ENCODE measurements at places on chromosomes 5 and 9.

DNA sequence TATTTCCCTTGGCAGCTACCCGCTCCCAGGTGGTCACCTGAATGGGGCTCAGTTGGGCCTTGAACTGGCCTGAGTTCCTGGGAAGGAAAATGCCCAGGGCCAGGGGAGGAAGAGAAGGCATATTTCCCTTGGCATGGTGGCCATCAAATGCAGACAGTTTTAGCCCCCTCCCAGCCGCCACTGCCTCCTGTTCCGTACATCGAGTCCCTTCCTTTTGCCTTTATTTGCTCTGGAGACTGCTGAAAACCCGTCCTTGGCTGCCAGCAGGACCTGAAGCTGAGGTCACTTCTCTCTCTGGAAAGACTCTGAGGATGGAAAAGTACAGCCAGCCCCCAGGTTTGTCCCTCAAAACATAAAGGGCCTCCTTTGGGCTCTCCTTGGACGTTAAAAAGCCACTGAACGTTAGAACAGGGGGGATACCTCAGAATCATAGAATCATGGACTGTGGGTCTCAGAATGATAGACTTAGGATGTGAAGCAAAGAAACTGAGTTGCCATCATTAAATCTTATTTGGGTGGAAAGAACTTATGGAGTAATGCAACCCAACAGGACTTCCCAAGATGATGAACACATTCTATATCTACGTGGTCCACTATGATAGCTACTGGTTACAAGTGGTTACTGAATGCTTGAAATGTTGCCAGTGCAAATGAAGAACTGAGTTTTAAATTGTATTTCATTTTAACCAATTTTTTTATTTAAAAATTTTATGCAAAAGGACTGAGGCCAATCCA, 7.1 kb downstream of the SPARC start:
- no peak for DNase-seq

GRCh38 chr5:173840111-173840983, 47.8 kb upstream of the CPEB4 start:
- DNase-seq, result no peak

GRCh38 chr5:88818296-88818695, 64.7 kb downstream of the MEF2C start:
- DNase-seq, result no peak

DNA sequence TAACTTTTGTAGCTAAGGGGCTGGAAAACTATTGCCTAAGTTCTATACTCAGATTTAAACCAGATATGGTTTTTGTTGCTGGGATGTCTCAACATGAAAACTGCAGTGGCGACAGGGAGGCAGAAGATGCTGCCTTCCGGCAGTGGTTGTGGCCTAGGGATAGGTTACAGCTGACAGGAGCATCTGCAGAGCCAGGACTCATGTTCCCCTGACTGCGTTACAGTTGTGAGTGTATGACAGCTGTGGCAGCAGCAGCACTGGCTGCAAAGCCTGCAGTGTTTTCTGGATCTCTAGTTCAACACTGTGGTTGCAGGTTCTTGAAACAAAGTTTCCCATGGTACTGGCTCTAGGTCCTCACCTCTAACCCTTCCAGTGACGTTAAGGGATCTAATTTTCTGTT, 498.8 kb upstream of the CDH18 start:
- DNase-seq, result no peak

DNA sequence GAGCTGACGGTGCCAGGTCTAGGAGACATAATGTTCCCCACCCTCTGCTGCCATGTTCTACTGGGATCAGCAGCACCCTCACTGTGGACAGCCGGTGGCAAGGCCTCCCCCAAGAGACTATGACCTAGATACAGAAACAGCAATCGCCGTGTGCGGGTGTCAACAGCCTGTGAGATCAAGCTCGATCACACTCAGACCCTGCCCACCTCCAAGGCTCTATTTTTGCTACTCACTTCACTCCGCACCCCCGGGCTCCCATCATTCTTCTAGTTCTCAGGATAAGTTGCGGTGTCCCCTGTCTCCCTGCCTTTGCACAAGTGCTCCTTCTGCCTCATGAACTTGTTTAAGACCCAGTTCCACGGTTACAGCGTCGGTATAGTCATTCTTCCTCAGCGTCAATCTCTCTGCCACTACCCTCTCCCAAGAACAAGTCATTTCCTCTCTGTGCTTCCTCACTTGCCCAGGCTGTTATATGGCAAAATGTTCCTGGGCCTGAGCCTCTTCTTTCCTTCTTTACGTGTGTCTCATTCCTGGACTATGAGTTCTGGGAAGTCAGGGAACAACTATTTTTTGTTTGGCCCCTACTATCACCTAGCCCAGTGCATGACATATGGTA, 5.4 kb upstream of the DOCK8 start:
- DNase-seq, result no peak

DNA sequence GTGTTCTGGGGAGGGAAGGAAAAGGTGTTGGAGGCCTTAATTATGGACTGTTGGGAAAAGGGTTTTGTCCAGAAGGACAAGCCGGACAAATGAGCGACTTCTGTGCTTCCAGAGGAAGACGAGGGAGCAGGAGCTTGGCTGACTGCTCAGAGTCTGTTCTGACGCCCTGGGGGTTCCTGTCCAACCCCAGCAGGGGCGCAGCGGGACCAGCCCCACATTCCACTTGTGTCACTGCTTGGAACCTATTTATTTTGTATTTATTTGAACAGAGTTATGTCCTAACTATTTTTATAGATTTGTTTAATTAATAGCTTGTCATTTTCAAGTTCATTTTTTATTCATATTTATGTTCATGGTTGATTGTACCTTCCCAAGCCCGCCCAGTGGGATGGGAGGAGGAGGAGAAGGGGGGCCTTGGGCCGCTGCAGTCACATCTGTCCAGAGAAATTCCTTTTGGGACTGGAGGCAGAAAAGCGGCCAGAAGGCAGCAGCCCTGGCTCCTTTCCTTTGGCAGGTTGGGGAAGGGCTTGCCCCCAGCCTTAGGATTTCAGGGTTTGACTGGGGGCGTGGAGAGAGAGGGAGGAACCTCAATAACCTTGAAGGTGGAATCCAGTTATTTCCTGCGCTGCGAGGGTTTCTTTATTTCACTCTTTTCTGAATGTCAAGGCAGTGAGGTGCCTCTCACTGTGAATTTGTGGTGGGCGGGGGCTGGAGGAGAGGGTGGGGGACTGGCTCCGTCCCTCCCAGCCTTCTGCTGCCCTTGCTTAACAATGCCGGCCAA, 19.1 kb downstream of the PTGES2 start:
- DNase-seq, result no peak

DNA sequence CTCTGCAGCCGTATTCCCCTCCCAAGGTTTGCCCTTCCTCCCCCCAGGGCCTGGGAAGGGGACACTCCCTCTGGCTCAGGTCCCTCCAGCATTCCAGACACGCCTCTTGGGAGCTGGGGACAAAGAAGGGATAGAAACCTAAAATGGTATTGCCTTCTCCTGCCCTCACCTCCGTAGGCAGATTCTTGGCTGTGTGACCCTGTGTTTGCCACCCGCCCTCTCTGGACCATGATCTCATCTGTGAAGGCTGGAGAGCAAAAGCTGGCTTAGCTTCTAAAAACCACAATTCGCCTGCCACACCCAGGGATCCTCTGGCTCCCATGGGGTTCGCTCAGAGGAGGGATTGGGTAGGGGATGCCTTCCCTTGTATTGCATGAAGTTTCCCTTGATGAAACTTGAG, 7.7 kb downstream of the AQP3 start:
- DNase-seq, result no peak

- no peak for DNase-seq
Measured at GRCh38 chr5:72387985-72388384, 67.8 kb downstream of the PTCD2 start.

All from caudate nucleus (tissue), 63 donors.